Retinal pigment epithelial cell (primary cell): ENCODE measurements at places on chromosomes 6 and 20.

GRCh38 chr6:4155848-4156466, 20.6 kb upstream of the ECI2 start:
- DNase-seq: no peak

DNA sequence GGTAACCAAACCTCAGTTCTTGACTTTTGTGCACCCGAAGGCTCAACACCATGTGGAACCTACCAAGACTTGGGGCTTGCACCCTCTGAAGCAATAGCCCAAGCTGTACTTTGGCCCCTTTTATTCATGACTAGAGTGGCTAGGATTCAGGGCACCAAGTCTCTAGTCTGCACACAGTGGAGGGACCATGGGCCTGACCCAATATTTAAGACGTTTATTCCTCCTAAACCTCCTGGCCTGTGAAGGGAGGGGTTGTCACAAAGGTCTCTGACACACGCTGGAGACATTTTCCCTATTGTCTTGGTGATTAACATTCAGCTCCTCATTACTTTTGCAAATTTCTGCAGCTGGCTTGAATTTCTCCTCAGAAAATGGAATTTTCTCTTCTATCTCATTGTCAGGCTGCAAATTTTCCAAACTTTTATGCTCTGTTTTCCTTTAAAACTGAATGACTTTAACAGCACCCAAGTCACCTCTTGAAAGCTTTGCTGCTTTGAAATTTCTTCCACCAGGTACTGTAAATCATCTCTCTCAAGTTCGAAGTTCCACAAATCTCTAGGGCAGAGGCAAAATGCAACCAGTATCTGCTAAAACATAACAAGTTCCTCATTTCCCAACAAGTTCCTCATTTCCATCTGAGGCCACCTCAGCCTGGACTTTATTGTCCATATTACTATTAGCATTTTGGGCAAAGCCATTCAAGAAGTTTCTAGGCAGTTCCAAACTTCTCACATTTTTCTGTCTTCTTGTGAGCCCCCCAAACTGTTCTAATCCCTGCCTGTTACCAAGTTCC, 481.4 kb upstream of the BTBD3 start:
- no peak for DNase-seq

- DNase-seq: no peak
Measured at GRCh38 chr6:51167468-51167867, 348.8 kb downstream of the TFAP2B start.

- DNase-seq: no peak
Measured at GRCh38 chr6:96545882-96546281, 17.0 kb upstream of the FHL5 start.

DNA sequence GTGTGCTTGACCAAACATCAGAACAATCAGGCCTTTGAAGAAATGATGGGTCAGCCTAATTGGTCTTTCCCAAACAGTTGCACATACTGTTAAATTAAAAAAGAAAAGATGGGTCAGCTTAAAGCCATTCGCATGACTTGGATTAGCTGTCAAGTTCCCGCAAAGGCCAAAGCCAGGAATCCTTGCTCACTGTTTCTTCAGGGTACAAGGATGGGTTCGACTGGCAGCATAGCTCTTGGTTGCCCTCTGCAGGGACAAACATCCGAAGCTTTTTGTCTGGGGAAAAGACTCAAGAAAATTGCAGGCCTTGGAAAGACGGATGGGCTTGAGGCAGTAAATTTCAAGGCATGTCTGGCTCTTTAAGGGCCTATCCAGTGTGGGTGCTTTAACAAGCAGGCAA, 168.0 kb downstream of the HDGFL1 start:
- peak; percentile 94 for DNase-seq

DNA sequence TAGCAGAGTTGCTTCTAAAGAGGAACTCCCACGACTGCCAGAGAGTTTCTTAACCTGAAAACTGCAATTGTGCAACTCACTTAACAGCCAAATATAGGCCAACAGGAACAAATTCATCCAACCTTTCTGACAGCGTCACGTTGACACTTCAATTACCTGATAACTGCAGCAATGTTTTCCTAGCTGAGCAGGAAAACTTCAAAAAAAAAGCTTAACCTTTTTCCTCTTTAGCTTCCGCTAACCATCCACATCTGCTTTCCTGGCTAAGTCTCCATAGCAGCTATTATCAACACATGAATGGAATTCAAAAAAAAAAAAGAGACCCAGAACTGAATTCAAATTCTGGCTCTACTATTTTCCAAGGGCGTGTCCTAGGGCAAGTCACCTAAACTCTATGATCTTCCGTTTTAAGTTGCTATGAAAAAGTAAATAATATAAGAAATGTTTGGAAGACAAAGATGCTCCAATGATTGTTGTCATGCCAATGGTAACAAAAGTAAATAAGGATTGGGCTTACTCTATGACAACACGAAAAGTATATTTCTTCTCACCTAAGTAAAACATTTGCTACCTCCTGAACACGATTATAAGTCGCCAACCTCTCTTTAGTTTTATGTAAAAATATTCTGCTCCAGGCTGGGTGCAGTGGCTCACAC, 524.6 kb upstream of the JARID2 start:
- DNase-seq: no peak
